ENCODE measurements at places on chromosomes 16 and 17.

- no peak for DNase-seq
Observed at GRCh38 chr17:63841350-63842172, 924 bp downstream of the SMARCD2 start.

DNA sequence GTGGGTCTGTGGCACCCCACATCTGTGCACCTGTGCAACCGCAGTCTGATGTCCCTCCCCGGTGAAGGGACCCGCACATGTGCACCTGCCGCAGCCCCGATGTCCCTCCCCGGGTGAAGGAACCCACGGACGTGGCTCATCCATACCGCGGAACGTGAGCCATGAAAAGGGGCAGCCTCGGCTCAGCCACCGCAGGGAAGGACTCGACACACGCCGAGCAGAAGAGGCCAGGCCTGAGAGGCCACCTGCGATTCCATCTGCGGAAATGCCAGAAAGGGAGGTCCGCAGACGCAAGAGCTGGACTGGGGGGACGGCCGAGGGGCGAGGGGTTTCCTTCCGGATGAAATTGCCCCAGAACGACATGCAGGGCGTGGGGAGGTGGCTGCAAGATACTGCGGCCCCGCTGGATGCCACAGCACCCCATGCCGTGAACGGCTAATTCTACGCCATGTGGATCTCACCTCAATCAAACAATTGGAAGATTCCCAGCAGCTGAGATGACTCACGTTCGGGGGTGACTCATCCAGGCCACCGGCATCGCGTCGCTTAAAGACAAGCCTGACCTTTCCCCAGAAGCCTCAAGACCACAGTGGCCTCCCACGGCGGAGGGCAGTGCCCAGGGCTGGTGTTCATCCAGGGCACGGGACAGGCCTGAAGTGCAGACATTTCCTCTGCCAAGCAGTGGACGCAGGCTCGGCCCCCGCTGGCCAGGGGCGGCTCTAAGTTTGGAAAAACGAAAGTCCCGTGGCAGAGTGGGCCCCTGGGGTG is 21.0 kb downstream of the SOX8 start:
- no peak for DNase-seq

DNA sequence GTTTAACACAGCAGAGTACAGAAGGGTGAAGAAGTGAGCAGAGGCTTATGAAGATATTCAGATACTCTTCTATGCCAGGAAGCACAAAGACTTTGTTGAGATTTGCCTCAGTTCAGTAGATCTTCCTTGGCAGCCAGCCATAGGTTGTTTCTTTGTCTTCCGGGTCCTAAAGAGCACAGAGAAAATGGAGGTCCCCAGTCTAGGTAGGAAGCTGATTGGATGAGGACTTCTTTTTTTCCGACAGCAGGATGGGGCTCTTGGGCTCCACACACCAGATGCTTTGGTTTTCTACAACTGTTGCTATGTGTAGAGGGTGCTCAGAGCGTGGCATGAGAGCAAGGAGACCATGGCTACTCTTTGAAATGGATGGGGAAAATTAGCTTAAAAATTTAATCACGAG is 8.3 kb upstream of the CDC6 start:
- DNase-seq: no peak

GRCh38 chr16:57592591-57593003 is 35.8 kb upstream of the ADGRG1 start:
- peak; percentile 91 for DNase-seq

GRCh38 chr17:34782271-34782670 is 179.0 kb downstream of the CCT6B start:
- no peak for DNase-seq

DNA sequence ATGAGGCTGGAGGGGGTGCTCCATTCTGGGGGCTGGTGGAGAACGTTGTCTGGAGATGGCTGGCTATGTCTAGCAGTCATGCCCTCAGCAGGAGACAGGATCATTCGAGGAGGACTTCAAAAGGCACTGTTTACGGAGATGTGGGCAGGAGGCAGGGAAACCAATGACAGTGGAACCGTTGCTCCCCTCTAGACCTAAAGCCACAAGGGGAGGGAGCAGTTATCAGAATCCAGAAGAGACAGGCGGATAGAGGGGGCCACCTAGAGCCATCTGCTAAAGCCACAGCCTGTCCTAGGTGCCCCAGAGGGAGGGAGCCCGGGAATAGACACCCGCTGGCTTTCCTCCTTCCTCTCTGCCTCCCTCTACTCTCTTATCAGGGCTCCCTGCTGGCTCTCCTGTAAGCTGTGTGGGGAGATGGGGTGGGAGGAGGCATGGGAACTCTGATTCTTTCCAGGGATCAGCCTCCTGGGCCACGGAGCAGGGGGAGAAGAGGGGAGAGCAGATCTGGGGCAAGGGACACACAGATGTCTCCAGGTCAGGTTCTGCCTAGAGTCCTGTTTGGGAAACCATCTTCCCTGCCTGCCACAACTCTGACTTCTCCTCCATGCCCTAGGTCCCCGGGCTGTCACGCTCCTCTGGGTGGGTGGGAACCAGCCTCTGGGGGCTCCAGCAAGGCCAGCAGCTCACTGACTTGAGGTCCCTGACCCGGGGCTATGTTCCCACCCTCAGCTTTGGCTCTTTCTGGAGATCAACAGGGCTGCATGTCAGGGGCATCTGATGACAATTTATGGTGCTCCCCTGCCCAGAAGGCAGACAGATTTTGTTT is 42.3 kb downstream of the IRX3 start:
- peak; percentile 52 for DNase-seq

- DNase-seq: no peak
Observed at GRCh38 chr17:45888392-45888791, 6.0 kb upstream of the MAPT start.

- DNase-seq: no peak
Observed at GRCh38 chr16:23505180-23505665, 5.1 kb downstream of the GGA2 start.

GRCh38 chr16:69762814-69763598 is 874 bp downstream of the WWP2 start:
- no peak for DNase-seq

GRCh38 chr17:1040216-1040600 is 43.3 kb downstream of the TIMM22 start:
- DNase-seq: no peak

GRCh38 chr17:64115822-64116534 is 14.0 kb downstream of the ERN1 start:
- no peak for DNase-seq

DNA sequence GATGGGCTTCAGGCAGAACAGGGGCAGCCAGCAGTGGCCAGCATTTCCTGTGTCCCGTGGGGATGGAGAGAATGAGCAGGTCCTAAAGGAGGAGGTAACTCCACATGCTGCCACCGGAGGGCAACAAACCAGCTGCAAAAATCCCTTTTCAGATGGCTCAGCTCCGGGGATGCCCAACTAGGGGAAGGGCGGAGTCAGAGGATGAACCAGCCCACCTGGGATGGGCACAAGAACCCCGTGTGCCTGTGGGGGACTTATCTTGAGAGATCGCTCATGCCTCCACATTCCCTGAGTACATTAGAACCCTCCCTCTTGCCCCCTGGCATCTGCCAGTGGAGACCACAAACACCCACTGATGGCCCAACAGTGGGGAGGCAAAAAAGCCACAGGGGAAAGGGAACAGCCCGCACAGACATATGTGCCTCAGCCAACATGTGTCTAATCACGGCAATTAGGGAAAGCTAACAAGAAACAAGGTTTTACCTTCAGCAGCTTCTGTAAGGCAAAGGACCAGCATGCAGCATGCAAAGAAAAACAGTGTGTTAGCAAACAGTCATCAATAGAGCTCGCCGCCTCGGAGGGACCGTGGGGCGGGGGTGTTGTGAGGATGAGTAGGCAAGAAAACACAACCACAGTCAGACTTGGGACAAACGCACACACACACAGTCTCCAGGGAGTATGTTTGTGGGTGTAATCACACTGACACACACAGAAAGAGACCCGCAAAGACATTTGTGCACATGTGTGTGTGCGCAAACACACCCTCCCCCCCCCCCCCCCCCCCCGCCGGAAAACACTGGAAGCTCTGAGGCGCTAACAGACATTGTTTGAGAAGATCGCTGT is 64.0 kb downstream of the MYO18A start:
- DNase-seq: peak; percentile 36

DNA sequence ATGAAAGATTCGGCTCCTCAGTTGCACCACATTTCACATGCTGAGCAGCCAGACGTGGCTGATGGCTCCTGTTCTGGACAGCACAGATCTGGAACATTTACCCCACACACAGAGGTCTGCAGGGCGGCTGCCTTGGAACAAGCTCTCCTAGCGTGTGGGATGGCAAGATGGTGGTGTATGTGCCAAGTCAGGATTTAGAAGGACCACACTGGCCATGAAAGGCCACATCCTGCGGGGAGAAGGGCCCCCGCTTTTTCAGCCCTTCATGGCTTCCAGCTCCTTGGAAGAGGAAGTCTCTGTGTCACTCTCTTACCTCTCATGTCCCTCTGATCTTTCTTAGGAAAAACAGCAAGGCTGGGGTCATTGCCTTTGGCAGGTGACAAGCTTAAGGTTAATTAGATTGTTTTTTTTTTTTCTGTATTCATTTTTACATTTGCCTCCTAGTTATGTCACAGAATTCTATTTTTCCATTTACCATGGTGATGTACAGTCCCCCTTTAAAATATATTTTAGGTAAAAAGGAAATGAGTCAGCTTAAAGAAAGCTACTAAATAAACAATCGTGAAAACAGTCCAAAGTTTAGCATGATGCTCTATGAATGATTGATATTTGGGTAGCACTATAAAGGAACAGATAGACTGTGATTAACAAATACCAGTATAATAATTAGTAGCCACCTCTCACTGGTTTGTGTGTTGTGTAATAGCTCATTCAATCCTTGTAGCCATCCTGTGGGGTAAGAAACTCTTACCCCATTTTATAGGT is 396.6 kb downstream of the CPPED1 start:
- no peak for DNase-seq

GRCh38 chr17:75875182-75875939 is 3.0 kb downstream of the TRIM47 start:
- no peak for DNase-seq

GRCh38 chr17:35889818-35890773 is 9.9 kb upstream of the CCL5 start:
- no peak for DNase-seq

DNA sequence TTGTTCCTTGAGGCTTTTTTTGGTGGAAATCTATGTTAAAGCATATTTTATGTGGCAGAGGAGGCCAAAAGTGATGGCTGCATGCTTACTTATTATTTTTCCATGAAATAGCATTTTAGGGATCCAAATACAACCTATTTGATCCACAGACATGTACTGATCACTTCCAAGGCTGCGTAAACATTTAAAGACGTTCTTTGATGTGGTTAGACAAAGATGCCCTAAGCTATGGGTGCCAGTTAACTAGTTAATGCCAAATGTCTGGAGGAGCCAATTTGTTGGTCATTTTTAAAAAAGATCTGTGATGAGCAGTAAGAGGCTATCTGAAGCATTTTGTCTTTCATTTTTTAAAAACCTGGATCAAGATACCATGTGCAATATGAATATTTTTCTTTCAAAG is 17.3 kb upstream of the PRKCA start:
- DNase-seq: no peak

GRCh38 chr16:59463776-59464175 is 729.7 kb upstream of the GOT2 start:
- DNase-seq: no peak

- no peak for DNase-seq
Observed at GRCh38 chr17:49020609-49021008, 23.4 kb downstream of the IGF2BP1 start.

DNA sequence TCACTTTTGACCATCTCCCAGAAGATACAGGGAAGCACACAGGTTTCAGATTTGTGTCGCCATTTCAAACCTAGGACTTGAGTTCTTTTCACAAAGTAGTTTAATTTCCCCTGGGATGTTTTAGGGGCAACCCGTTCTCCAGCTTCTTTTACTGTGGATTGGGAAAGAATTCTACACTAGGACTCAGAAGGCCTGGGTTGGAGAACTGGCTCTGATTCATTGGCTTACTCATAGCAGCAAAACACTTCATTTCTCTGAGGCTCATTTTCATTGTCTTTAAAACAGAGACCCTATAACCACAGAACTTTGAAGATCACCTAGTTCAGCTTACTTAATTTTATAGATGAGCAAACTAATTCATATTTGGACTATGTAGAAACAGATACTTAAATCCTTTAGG is 175.9 kb upstream of the SALL1 start:
- no peak for DNase-seq

DNA sequence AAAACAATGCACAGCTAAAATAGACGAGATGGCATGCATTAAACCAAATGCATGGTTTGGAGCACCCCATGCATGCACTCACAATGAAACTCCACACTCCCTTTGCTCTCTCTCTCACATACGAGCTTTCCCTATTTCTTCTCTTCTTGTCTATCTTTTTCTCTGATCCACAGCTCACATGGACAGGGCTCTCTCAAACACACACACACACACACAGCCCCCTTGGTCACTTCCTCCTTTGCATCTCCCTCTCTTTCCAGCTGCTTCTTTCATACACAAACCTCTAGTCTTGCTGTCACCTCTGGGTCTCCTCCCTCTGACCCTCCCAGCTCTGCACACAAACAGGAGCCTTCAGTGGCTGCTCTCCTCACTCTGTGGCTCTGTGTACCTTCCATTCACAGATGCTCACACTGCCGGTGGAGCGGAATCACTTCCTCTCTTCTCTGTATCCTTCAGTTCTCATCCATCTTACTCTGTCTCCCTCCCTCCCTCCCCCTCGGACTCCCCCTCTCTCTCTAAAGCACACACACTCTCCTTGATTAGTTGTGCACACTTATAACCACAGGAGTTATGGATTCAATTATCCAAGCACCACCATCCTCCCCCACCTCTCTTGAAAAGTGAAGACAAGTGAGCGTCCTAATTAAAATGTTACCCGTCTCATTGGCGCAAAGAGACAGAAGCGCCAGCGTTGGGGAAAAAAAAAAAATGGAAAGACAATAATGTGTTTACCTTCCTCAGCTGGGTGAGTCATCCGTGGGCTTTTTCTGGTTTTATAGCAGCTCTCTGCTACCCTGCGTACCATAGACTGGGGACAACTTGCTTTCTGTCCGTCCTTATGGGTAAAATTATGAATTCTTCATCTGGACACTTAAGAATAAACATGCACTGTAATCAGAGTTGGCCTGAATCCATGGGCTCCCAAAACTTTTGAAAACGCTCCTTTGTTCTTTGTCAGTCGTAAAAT is 90.8 kb downstream of the SHISA6 start:
- DNase-seq: no peak

All from CMK (cell line).